ENCODE measurements at places on chromosomes 13 and 19. TPM values are rescaled to one million over a fixed set of nuclear protein-coding genes. Genes with fewer than 3 reads are reported as not detected.

GRCh38 chr13:39982745-39983144 lies 327.3 kb downstream of the COG6 start:
- DNase-seq: no peak

DNA sequence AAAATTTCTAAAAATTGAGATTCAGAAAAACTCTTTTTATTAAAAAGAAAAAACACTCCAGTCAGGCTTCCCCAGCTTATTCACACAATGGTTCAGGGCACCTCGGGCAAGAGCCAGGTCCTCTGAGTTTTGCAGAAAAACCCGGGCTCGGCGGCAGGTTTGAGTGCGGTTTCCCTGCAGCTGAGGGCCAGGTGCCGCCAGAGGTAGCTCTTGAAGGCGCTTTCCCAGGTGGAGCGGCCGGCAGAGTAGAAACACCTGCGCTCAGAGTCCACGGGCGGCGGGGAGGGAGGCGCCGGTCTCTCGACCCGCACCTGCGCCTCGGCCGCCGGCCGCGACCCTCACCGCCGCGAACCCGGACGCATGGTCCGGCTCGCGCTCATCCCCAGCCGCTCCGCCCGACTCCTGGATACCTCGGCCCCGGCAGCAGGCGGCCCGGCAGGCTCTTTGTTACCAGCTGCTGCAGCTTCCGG lies 444 bp downstream of the PROSER1 start:
- no peak for DNase-seq

CYP4F2 gene
- total RNA-seq: under 0.01 TPM

DNA sequence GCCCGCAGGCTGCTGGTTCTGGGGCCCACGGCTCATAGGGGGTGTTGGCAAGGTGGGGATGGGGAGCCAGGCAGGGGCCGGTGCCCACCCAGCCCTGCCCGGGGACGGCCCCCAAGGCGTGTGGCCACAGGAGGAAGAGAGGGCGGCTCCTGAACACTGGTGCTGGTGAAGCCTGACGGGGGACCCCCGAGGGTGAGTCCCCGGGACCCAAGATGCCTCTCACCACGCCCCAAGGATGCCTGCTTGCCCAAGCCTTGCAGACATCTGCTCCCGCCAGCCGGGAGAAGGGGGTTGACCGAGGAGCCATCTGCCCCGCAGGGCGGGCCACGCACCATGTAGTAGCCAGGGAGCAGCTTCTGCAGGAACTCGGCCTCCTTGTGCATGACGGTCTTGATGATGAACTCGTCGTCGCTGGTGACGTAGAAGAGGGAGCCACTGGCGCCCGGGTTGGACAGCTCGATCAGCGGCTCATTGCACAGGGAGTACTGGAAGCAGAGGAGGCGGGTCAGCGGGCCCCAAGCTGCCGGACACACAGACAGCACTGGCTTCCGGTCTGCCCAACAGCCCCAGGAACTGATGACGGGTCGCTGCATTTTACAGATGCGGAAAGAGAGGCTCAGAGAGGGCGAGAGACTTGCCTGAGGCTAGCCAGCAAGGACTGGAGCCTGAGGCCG lies 29.6 kb upstream of the CACTIN start:
- DNase-seq: no peak

MOB3A gene
- 15.8 TPM for total RNA-seq

NEK5 gene
- total RNA-seq: 0.26 TPM

GRCh38 chr13:24671386-24672113 lies 8.7 kb upstream of the ATP12A start:
- DNase-seq: peak; percentile 92

DNA sequence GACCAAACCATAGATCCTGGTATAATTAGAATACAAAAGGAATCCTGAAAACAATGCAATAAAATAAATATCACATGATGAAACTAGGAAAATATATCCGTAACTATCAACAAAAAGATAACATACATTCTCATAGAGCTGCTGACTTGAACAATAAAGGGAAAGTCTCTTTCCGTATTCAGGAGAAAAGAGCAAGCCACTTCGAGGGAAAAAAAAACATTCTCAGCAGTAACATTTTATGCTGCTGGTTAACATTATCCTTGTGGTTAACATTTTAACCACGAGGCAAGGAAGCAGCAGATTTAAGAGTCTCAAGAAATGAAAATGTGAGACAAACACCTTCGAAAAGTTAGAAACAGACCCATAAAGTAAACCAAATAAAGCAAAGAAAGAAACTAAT lies 25.8 kb downstream of the NALCN start:
- DNase-seq: no peak

DNA sequence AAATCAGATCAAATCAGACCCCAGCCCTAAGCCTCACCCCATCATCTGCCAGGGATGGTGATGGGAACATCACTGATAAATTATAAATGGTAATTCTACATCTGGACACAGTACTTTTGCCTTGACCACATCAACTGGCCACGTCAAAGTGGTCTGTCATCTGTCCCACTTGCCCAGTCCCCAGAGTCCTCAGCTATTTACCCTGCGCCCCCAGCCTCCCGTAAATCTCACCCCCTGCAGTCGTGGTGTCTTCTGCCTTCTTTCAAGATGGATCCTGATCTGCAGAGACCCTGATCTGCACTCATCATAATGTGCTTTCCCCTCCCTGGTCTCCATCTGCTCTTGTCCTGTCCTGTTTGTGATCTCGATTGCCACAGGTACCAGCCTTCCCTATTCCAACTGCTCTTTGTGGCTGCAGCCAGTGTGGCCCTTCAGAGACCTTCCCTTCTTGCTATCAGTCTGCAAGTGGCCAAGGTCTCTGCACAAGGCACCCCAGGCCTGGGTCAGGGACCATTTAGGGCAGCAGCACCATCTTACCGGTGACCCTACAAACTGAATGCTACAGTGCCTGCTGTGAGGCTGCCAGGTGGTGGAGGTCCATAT lies 26.7 kb upstream of the POP4 start:
- DNase-seq: no peak

- DNase-seq: no peak
Measured at GRCh38 chr13:70336866-70337265, 228.6 kb upstream of the KLHL1 start.

PLPPR3 gene
- total RNA-seq: not detected

DNA sequence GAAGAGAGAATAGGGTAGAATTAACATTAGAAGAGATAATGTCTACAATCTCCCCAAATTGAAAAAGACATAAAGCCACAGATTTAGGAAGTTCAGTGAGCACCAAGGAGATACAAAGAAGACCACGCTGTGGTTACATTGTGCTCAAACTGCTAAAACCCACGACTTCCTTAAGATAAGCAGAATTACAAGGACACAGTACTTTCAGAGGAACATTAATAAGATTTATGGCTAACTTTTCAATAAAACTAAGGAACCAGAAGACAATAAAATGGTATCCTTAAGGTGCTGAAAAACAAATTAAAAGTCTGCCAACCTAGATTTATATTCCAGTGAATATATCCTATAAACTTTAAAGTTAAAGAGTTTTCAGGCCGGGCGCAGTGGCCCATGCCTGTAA lies 7.4 kb upstream of the IL17D start:
- DNase-seq: no peak

DMKN gene
- 269 TPM for total RNA-seq

ANGPTL4 gene
- total RNA-seq: 3.2 TPM

COL4A1 gene
- total RNA-seq: 3.6 TPM

- no peak for DNase-seq
Measured at GRCh38 chr13:71877256-71877653, 10.3 kb upstream of the DACH1 start.

- no peak for DNase-seq
Measured at GRCh38 chr19:55261671-55262126, 2.9 kb upstream of the PPP6R1 start.

LRP3 gene
- total RNA-seq: 9.0 TPM
